ENCODE measurements at places on chromosomes 1 and 21.

DNA sequence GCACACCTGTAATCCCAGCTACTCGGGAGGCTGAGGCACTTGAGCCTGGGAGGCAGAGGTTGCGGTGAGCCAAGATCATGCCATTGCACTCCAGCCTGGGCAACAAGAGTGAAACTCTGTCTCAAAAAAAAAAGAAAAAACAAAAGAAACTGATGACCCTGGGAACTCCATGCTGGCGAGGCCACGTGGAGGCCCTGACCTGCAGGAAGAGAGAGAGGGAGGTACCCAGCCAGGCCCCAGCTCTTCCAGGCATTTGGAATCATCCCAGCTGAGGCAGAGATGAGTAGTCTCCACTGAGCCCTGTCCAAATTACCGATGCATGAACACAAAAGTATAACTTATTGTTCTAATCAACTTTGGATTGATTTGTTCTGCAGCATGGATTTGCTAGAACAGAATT, 132.0 kb upstream of the ZBTB40 start:
- no peak for DNase-seq

- no peak for DNase-seq
These were observed 22.5 kb downstream of the WNT3A start for GRCh38 chr1:228029281-228029680.

GRCh38 chr1:10675813-10676212, 120.6 kb downstream of the CASZ1 start:
- DNase-seq, result no peak

- DNase-seq, result no peak
These were observed 21.5 kb upstream of the RCAN3 start for GRCh38 chr1:24481101-24481500.

GRCh38 chr21:45594721-45595489, 48.6 kb upstream of the PCBP3 start:
- DNase-seq, result no peak

All from stimulated activated CD4-positive, alpha-beta T cell treated with anti-CD3 and anti-CD28 coated beads, Interleukin-2, amount 100 ng/mL, for 48 hours (primary cell).